HT1080 (cell line): ENCODE measurements at places on chromosomes 1 and 21.

DNA sequence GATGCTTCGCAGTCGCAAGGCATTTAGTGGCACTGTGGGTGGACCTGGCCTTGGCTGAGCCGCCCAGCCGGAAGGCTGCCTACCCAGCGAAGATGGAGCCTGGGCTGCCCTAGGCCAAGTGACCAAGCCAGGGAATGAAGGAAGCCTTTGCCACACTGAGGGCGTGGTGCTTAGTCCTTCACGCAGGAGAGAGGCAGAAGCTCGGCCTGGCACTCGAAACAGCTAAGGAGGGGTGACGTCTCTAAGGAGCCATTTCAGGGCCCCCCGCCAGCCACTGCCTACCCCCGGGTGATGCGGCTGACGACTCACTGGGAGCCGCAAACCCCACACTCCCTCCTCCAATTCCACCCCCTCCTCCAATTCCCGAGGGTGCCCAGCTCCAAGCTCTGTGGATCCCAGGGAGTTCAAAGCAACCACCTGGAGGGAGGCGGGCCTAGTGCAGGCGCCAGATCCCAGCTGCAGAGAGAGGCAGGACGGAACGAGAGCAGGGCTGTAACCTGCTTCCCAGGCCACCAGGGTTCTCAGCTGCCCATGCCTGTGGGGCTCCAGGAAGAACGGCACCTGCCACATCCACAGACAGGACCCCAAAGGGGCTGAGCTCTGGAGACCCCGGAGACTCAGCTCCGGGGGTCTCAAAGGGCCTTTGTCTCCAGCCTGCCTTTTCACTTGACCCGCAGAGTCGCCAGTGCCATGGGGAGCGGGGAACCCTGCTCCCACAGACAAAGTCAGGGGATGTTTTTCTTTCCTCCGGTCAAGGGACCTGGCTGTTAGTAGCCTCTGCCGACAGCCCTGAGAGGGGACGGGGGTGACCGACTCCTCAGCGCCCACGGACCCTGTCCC, 75.8 kb downstream of the ARHGEF16 start:
- DNase-seq = no peak

DNA sequence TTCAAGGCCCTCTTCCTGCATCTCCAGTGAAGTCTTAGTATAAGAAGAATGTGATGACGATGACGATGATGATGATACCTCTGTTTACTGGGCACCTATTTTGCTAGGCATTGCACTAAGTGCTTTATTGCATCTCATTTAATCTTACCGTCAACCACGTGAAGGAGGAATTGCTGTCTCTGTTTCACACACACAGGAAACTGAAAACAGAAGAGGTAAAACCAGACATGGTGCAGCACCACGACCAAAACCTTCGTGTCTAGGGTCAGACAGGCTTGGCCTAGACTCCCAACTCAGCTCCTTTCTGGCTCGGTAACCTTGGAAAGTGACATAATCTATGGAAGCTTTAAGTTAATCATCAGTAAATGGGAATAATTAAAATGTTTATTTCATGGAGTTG, 20.7 kb upstream of the KCNA2 start:
- DNase-seq = no peak

GRCh38 chr1:235986869-235987268, 78.0 kb downstream of the NID1 start:
- DNase-seq = no peak

GRCh38 chr1:207814469-207814868, 62.6 kb downstream of the CD46 start:
- DNase-seq = no peak

- peak; percentile 67 for DNase-seq
Observed at GRCh38 chr1:243850452-243851256, 611 bp upstream of the AKT3 start.

DNA sequence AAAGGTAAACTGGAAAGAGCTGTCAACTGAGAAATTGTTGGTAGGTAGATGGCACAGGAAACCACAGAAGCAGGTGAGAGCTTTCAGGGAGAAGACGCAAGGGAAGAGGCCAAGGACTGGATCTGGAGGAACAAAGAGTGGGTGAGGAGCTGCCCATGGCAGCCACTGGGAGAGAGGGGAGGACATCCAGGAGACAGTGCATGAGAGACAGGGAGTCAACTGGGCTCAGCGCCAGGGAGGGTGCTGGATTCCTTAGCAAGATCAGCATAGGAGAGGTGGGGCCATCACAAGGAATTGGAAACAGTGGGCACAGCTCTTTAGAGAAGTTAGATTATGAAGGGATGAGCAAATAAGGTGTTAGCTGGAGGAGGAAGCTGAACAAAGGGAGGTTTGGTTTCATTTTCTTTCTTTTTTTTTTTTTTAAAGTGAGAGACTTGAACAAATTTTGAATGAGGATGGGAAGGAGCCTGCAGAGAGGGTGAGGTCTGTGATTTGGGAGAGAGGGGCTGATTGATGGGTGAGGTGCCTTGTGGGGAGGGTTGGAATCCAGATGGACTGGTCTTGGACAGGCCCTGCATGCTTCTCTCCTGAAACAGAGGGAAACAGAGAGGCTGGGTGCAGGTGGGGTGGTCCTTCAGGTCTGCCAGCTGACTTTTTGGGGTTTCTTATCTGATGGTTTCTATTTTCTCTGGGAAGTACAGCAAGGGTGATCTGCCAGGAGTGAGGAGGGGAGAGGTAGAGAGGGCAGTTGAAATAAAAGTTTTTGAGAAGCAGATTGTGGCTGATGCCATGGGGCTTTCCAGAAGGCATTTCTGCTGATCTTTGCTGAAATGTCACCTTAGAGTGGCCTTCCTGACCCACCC, 5.4 kb downstream of the CYP4B1 start:
- no peak for DNase-seq

GRCh38 chr1:95035536-95035935, 37.2 kb downstream of the ALG14 start:
- peak; percentile 94 for DNase-seq

GRCh38 chr1:181448461-181448860, 34.9 kb upstream of the CACNA1E start:
- DNase-seq = peak; percentile 44

DNA sequence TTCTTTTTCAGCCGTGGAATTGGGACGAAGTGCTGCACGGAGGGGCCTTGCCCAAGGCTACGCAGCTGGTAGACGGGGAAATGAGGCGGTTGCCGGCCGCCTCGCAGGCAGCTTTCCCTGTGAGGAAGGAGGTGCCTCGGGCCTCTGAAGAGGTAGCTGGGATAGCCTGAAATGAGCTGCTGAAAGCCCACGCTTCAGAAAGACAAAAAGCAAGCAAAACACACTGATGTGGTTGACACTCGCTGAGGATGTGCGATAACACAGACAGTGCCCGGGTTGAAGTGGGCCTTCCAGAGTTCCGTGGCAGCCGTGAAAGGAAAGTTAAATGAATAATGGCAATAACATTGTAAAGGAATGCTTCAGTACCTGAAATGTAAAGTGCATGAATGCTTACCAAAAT, 47.2 kb downstream of the S1PR1 start:
- no peak for DNase-seq

DNA sequence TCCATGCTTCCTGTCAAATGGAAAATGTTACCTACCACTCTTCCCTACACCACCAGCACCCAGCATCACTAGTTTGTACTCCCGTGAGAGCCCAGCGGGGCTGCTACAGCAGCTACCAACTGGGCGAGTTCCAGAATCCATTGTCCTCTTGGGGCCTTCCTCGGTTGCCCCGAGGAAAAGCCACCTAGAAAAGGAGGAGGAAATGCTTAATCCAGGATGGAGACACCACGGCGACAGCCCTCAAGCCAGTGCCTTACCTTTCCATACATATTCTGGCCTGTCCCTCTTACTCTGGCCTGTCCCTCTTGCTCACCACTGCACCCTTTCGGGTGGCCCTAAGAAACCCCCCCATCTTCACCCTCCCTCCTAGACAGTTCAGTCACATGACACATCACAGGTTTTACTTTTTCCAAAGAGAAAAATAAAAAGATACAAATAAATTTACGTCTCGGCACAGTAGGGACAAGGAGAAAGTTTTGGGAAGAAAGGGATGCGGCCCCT, 478 bp downstream of the RIT1 start:
- peak; percentile 35 for DNase-seq

DNA sequence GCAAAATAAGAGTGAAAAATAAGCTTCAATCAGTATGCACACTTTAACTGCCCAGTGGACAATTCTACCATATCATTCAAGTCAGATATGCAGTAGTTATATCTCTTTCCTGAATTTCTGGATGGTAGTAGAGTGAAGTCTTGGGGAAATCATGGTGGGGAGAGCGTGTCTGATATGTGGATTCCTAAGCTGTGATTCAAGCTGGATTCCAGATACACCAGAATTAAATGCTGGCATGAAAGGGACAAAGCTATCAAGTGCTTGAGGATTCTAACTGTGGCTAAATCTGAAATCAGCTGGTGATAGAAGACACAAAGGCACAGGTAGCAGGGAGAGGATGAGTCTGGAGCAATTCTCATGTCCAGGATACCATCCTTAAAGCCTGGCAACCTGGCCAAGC, 323.5 kb downstream of the DUSP10 start:
- no peak for DNase-seq

GRCh38 chr1:27405074-27405473, 12.7 kb downstream of the GPR3 start:
- no peak for DNase-seq

DNA sequence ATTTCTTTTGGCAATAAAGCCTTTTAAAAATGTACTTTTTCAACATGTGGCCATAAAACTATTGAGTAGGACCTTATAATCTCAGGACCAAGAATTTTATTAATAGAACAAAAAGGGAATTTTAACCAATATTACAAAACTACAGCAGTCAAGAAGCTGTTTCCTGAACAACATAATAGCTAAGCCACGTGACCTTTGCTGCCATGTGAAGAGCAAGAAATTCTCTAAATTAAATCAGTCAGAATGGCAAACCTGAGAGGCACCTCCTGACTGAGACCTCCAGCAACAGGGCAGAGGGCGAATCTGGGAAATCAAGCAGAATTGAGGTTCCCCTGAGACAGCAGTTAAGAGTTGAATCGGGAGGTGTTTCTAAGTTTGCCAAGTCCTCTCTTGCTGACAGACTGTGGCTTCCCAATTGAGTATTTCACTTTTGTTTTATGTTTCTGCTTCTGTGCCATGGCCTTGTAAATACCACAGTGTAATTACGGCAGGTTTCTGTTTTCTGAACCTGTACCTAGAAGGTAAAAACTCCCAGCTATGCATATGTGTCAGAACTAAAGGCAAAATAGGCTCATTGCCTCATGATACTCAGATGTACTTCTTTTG, 358.4 kb downstream of the NTNG1 start:
- DNase-seq = no peak

DNA sequence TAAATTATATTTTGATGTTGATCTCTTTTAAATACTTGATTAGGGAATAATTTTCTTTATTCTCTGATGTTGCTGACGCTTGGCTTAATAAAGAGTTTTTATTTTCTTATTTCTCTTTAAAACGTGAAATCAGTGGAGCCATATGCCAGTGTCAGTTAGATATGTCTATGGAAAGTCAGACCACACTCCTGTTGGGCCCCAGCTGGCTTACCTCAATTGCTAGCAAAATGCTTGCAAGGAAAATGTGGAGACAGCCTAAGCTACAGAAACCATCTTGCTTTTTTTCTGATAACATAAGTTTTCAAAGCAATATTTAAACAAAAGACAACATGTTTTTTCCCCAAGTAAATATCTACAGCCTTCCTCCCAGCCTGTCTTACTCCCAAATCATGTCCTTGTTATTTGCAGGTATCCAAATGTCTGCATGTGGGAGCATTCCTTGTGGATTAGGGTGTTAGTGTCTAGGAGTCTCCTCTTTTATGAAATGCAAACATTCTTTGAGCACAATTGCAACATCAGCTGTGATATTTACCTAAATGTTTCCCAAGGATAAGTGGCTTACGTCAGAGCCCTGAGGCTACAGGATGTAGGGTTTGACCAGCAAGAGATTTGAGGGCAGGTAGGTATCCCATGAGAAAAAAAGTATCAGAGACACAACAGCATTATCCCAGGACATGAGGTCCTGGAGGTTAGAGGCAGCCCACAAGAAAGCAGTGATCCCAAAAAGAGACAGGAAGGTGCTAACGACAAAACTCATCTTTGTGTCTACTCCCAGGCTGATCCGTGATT, 117.2 kb upstream of the KCNJ15 start:
- peak; percentile 64 for DNase-seq
